Brain microvascular endothelial cell (primary cell): ENCODE measurements at places on chromosomes 5 and 9.

- DNase-seq: peak; percentile 96
Measured at GRCh38 chr9:129496473-129497004, 124.4 kb downstream of the C9orf50 start.

GRCh38 chr9:31605164-31605563, 779.3 kb upstream of the ACO1 start:
- DNase-seq: no peak

DNA sequence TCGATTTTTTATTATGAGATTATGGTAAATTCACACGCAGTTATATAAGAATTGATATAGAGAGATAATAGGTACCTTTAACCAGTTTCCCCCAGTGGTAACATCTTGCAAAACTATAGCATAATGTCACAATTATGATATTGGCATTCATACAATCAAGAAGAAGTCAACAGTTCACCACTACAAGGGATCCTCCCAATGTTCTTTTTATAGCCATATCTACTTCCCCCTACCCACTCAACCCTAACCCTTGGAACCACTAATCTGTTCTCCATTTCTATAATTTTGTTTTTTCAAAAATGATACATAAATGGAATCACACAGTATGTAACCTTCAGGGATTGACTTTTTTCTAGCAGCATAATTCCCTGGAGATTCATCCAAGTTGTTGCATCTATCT, 9.8 kb downstream of the ACTL7B start:
- no peak for DNase-seq

GRCh38 chr9:26643826-26644225, 248.8 kb downstream of the CAAP1 start:
- DNase-seq: no peak

GRCh38 chr5:29296548-29296947, 1896.9 kb upstream of the CDH6 start:
- no peak for DNase-seq

- no peak for DNase-seq
Measured at GRCh38 chr5:140344683-140345423, 1.6 kb downstream of the HBEGF start.

GRCh38 chr9:93120846-93121315, 13.2 kb downstream of the NINJ1 start:
- no peak for DNase-seq

DNA sequence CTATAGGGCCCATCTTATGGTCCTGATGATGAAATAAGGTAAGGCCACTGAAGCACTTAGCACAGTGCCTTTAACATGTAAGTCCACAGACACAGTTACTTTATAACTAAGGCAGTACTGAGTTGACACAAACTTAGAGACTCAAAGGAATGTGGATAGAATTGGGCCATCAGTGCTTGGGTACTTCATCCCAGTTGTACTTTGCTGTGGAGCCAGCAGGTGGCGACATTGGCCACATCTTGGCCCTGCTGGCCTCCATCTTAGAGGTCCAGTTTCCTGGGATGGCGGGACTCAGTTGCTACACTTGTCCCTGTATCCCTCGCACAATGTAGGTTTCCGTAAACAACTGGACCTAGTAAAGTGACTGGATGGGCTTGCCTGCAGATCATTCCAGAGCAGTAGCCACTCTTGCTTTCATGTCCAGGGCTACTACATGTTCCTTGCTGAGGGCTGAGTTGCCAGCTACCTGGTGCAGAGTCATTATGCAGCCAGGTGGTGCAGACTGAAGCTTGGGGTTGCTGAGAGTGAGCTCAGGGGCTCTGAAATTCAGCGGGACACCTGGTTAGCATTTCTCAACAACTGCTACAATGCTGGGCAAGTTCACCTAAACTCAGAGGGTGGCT, 10.6 kb downstream of the MTAP start:
- DNase-seq: peak; percentile 74

- DNase-seq: no peak
Measured at GRCh38 chr5:170221327-170221741, 11.5 kb upstream of the C5orf58 start.

DNA sequence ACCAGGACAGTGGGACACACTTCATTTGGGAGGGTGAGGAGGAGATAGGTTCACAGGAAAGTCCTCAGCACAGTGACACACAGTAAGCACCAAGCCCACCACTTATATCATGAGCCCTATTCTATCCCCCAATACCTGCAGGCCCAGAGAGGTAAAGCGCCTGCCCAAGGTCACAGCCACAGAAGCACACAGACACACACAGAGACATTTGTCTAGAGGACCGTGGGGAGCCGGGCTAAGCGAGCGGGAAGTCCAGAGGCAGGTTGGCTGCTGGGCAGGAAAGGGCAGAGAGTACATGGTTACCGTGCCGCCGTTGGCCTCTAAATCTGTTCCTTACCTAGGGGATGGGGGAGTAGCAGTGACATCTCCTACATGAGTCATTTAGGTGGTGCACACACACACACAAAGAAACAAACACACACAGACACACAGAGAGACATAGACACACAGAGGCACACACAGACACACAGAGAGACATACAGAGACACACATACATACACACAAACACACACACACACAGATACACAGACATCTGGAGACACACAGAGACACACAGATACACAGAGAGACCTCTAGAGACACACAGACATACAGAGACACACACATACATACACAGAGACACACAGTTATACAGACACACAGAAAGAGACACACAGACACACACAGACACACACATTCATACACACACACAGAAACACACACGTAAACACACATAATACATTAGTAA, 15.9 kb upstream of the DUSP1 start:
- no peak for DNase-seq

GRCh38 chr5:66324357-66324756, 180.3 kb downstream of the SREK1 start:
- DNase-seq: no peak

- DNase-seq: no peak
Measured at GRCh38 chr5:121350181-121350930, 501.3 kb upstream of the FTMT start.

GRCh38 chr5:60023255-60023654, 129.7 kb upstream of the PDE4D start:
- peak; percentile 70 for DNase-seq

GRCh38 chr5:154962494-154962893, 21.6 kb downstream of the MRPL22 start:
- DNase-seq: no peak

DNA sequence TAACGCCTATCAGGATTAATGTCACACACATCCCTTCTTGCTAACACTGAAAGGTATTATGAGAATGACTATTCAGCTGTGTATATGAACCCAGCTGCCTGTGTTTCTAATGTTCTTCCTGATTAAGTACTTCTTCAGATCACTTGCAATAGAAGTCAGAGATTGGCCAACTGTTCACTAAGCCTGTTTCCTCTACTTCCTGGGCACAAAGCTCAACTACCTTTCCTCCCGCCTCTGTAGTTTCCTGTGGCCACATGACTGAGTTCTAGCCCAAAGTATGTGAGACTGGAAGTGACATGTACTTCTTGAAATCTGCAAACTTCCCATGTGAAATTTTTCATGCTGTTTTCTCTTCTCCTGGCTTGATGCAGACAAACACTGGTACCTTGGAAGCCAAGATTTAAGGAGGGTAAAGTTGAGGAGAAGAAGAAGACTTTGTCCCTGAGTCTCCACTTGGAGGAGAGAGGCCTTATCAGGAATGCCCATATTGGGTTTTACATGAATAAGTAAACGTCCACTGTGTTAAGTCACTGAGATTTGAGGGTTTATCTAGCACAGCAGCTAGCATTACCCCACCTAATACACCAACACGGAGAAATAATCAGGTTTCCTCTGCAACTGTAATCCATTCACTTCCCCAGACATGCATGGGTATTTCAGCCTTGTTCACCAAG, 58.6 kb downstream of the SLIT3 start:
- DNase-seq: no peak

DNA sequence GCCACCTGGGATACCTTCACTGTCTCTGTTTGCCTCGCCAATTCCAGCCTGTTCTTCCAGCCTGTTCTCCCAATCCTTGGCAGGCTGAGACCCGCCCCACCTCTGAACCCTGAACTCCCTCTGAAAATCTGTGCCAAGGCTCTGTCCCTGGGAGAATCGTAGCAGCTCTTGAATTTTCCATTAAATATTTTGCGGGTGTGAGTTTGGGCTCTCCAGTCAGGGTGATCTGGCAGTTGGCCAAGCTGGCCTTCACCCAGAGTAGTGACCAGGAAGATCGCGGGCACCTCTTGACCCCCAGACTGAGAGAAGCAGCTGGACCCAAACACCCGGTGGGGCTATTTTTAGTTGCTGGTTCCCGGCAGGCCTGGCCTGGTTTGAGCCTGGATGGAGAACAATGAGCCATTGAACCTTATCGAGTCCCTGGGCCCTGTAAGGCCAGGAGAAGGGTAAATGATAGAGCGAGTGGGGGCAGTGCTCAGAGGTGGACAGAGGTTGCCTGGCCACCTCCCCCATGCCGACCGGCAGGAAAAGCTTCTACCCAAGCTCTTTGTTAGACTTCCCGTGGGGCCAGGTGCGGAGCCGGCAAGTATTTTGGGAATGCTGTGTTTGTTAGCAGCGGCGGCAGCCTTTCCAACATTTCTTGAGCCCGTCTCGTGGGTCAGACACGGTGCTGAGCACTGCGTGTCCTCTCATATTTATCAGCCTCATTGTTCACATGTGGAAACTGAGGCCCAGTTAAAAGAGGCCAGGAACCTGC, 146.2 kb downstream of the RGS3 start:
- no peak for DNase-seq

- no peak for DNase-seq
Measured at GRCh38 chr9:108877524-108877923, 15.5 kb downstream of the ACTL7A start.

GRCh38 chr9:136372561-136373299, 739 bp downstream of the CARD9 start:
- peak; percentile 45 for DNase-seq

DNA sequence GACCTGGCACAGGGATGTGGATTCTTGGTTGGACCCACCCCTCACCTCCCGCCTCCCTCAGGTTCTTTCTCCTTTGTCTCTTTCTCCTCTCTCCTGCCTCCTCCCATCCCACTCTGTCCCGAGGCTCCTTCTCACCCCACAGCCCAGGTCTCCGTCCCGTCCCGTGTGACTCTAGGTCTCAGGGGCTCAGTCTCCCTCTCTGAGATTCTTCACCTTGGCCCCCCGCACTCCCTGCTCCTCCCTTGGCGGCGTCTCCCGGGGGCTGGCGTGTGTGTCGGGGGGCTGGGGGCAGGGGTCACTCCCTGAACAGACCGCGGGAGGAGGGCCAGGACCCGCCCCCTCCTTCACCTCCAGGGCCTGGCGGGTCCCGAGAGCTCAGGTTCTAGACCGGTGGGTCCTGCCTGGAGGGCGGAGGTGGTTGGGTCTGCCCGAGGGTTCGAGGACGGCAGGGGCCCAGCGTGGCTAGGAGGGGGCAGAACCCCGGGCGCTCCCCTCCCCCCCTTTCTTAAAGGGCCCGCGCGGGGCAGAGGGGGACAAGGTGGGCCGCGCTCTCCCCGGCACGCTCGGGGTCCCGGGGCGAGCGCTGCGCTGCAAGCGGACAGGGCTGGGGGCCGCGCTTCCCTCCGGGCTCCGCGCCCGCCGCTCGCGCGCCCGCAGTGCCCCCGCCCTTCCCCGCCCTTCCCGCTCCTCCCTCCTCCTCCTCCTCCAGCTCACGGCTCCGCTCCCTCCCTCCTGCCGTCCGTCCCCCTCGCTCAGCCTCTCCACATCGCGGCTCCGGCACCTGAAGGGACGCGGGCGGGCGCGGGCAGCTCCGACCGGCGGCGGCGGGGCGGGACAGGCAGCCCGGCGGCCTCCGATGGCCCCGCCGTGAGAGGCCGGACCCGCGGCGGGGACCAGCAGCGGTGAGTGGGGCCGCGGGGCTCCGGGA, at the start of gene PSD2:
Gene PSD2, plus strand, starts transcription at position 735 of the 928 bp plus-strand sequence. CDS start 13,633 bp downstream, outside the sequence.
- no peak for DNase-seq

- peak; percentile 47 for DNase-seq
Measured at GRCh38 chr5:34415559-34416198, 240.4 kb upstream of the RAI14 start.

- no peak for DNase-seq
Measured at GRCh38 chr5:173901705-173902104, 13.6 kb downstream of the CPEB4 start.

GRCh38 chr5:139690803-139691629, 42.9 kb downstream of the CXXC5 start:
- DNase-seq: no peak

- peak; percentile 36 for DNase-seq
Measured at GRCh38 chr9:22469928-22470544, 23.4 kb downstream of the DMRTA1 start.

DNA sequence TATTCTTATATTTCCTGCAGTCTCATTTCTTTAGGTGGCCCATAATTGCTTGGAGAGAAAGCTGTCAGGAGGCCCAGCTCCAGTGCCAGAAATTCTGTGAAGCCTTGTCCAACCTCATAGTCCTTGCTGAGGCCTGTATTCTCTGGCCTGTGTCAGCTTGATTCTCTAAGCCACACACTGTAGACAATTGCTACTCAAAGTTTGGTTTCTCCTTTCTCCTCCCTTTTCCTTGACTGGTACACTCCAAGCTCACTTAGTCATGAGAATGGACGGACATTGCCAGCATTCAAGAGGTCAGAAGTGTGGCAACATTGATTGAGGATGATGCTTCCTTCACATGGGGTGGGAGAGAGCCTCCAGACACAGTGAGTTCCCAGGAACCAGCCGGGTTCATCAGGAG, 71.3 kb upstream of the CXCL14 start:
- DNase-seq: no peak

DNA sequence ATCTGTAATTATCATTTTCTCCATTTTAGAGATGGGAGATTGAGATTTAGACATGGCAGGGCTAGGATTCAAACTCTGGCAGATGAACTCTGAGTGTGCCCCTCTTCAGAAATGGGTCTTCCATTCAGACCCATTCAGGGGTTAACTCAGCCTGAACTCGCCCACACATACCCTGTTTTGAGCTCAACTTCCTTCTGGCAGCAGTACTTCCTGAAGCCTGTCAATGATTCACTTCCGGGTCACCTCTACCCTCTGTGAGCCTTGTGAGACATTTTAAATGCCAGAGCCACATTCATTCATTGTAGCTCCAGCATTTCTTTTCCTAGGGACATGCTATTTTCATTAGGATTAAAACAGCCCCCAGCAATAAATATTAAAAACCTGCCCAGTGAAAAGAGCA, 209.3 kb upstream of the SLC24A2 start:
- peak; percentile 64 for DNase-seq

GRCh38 chr5:133967698-133968203, 674 bp downstream of the C5orf15 start:
- DNase-seq: no peak

DNA sequence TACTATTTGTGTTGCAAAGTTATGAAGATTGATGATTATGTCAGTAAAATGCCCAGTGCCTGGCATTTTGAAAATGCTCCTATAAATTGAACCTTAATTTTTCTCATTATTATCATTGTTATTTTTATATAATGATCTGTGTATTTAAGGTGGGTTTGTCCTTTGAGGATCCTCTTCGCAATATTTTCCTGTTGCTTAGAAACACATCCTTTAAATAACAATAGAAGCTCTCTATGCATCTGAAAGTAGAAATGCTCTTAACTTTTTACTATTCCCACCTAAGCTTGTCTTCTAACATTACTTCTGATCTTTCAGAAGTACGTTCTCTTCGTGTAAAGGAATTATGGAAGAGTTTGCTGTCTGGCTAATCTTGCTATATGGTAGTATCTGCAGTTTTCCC, 214.7 kb upstream of the TLX3 start:
- no peak for DNase-seq

- peak; percentile 63 for DNase-seq
Measured at GRCh38 chr9:32644698-32645097, 9.2 kb upstream of the TAF1L start.

GRCh38 chr5:2721385-2722138, 29.9 kb downstream of the IRX2 start:
- no peak for DNase-seq

- no peak for DNase-seq
Measured at GRCh38 chr9:98218562-98219363, 26.3 kb upstream of the CORO2A start.
